ENCODE measurements at places on chromosomes 1 and 21.

DNA sequence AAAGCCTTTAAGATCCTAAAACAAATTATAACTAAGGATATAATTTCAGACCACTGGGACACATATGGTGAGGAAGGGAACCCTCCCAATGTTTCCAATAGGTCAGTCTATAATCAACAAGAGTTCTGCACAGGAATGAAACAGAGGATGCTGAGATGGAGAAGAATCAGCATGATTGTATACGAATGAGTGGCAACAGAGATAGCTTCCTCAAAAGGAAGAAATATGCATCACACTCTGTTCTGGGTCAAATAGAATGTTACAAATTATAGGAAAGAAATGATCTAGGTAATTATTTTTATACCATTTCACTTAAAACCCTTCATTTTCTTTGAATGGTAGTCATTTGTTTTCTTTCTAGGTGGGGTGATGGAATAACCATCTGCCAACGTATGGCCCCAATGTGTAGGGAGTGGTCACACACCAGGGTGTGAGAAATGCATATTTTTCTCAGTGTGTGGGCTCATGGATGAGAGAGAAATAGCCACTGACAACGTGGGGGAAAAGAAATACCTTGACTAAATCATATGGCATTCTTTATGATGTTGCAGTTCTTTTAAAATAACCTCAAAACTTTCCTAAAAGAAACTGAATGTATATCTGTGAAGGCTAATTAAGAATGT lies 104.6 kb upstream of the IVNS1ABP start:
- DNase-seq, result no peak

GRCh38 chr1:161978011-161978790 lies 45.5 kb downstream of the OLFML2B start:
- DNase-seq, result no peak

GRCh38 chr1:21594935-21595897 lies 73.9 kb downstream of the RAP1GAP start:
- peak; percentile 3 for DNase-seq

DNA sequence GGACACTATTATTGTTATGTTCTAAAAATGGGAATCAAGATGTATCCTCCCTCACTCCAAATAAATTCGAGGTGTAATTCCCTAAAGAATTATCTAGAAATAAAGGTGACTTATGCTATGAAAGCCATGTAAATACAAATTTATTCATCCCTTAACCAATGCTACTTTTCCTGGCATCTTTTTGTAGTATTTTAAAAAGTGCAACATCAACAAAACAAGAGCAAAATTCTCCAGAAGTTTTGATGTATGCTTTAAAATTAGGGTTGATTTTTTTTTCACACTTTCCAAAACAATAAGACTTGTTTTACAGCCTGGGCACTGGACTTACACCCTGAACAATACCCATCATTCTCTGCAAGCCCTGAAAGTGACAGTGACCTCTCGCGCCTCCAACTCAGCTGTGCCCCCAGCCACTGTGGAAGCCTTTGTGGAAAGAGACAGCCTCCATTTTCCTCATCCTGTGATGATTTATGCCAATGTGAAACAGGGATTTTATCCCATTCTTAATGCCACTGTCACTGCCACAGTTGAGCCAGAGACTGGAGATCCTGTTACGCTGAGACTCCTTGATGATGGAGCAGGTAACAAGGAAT lies 21.4 kb upstream of the CLCA1 start:
- DNase-seq, result no peak

DNA sequence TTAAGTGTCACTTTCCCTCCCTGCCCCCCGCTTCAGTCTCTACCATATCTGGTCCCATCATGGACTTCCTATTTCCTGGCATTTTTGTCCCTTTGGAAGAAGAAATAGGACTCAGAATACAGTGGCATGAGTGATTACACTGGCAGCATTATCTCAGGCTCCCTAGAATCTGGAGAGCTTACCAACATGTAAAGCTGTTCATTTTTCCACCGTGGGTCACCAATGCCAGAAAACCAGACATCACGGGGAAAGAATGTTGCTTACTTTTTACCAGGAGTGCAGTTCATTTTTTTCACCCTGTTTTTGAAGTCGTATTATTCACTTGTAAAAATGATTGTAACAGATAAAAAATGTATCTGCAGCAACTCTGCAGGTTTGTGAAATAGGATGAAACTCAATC lies 44.8 kb downstream of the BACH1 start:
- no peak for DNase-seq

GRCh38 chr1:192713921-192714320 lies 78.0 kb downstream of the RGS13 start:
- no peak for DNase-seq

DNA sequence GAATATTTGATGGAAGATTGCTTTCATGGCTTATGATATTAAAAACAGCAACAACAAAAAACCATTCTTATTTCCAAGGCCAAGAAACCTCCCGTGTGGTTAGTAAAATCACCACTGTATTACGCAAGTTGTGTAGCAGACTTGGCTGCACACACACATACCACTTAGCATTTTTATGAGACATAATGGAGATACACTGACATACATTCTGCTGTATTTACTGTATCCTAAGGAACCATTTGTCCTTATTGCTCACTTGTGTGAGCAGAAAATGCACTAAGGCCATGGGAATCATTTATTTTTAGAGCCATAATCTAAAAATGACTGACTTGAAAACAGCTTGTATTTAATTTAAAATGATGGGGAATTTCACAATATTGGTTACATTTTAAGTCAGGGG lies 584 bp upstream of the C1orf141 start:
- DNase-seq, result no peak

- no peak for DNase-seq
Observed at GRCh38 chr1:24709791-24710441, 35.3 kb upstream of the CLIC4 start.

DNA sequence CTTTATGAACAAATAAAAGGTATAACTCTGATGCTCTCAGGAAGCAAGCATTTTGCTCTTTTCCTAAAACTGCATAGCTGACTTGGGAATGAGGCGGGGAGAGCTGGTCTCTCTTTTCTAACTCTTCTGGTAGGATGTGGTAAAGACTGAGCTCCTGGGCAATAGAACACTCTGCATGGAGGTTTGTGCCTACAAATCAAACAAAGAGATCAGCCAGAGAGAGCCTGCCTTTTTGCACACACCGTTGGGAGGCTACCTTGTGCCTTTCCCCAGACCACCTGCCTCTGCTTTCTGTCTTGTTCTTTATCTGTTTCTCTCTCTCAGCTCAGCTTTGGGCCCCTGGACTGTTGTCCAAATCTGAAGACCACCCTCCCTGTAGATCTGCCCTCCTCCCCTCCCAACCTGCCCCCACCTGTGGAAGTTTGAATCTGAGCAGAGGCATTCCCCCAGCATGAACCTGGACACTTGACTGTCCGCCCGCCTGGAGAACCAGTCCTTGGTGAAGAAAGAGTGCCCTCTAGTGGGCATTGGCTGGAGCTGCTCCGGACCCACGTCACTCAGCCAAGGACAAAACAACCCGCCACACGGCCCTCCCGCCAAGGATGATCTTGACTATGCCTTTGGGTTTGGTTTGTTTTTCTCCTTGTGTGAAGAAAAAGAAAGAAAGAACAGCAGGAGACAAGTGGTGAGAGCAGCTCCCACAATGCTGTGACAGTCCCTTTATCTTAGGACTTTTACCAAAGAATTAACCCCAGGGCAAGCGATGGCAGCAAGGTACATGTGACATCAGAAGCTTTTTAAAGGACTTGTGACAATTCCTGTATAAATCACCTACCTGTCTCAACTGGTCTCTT lies 228.2 kb downstream of the PBX1 start:
- DNase-seq, result peak; percentile 4

- DNase-seq, result no peak
Observed at GRCh38 chr1:230149751-230150584, 82.9 kb downstream of the GALNT2 start.

GRCh38 chr1:109615879-109616278 lies 3.5 kb downstream of the GNAT2 start:
- no peak for DNase-seq

GRCh38 chr21:42237577-42237976 lies 18.6 kb downstream of the ABCG1 start:
- DNase-seq, result no peak

Data from activated naive CD4-positive, alpha-beta T cell (primary cell).